SK-N-SH treated with all-trans-retinoic acid at 6 μM for 48 hours (cell line): ENCODE measurements at places on chromosomes 2 and 18.
A peak's percentile ranks its signal among the peaks of the same experiment; 100 is the strongest.

GRCh38 chr18:77366720-77367641 is 117.3 kb downstream of the GALR1 start:
- no peak for ATAC-seq

DNA sequence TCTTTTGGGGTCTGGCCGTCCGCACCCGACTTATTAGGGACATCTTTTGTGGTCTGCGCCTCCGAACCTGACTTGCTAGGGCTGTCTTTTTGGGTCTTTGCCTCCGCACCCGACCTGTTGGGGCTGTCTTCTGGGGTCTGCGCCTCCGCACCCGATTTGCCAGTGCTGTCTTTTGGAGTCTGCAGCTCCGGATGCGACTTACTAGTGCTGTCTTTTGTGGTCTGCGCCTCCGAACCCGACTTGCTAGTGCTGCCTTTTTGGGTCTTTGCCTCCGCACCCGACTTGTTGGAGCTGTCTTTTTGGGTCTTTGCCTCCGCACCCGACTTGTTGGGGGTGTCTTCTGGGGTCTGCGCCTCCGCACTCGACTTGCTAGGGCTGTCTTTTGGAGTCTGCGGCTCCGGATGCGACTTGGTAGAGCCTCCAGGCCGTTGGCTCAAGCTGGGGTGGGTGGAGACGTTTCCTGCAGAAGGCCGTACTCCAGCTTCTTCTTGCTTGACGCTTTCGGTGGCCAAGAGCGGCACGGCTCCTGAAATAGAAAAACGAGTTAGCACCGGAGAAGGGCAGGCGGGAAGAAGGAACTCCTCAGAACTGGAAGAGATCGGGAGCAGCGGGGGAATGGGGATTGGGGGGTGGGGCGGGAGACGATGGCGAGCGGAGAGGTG is 498 bp downstream of the TGOLN2 start:
- ATAC-seq, result peak; percentile 53

- no peak for ATAC-seq
Measured at GRCh38 chr18:68445136-68445535, 269.8 kb downstream of the TMX3 start.

DNA sequence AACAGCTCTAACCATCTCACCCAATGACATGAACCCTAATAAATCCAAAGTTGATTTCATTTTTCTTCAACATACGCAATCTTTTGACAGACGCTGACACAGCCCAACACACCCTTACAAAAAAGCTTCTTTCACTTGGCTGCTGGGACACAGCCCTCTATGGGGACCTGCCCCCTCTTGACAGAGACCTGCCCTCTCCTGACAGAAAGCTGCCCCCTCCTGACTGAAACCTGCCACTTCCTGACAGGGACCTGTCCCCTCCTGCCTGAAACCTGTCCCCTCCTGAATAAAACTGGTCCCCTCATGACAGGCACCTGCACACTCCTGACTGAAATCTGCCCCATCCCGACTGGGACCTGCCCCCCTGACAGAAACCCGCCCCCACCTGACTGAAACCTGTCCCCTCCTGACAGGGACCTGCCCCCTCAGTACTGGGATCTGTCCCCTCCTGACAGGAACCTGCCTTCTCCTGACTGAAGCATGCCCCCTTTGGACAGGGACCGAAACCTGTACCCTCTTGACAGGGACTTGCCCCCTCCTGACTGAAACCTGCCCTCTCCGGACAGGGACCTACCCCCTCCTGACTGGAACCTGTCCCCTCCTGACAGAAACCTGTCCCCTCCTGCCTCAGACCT is 87.9 kb downstream of the PXDN start:
- ATAC-seq, result no peak

- no peak for ATAC-seq
Measured at GRCh38 chr18:40079786-40080185, 1875.2 kb upstream of the PIK3C3 start.

DNA sequence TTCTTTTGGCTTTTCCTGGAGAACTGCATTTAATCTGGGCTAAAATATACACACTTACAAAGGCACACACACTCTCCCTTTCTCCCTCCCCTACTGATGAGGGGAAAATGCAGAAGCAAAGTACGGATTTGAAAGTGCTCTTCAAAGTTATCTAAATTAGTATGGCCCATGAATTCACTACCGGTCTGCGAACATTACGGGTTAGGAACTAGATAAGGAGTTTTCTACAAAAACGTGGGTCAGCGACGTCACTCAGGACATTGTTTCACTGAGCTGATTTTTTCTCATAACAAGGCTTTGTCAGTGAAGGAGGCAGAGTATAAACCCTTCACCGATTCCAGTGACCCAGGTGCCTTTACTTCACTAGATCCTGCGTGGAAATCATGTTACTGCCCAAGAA is 47.3 kb downstream of the COA5 start:
- ATAC-seq, result no peak

DNA sequence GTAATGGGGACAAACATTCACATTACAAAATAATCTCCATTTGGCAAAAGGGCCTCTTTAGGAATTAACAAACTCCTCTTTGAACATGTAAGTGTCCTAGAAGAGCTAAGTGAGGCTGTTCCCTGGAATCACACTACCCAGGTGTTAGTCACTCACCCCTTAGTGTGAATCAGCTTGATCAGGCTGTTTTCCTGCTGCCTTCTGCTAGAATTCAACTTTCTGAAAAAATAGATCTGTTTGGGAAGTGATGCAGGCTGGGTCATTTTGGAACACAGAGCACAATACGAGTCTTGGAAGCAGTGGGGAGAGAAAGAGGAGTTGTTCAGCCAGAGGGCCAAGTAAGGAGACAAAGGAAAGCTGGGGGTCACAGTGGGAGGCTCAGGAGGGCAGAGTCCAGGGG is 40.0 kb downstream of the TTC32 start:
- no peak for ATAC-seq

- no peak for ATAC-seq
Measured at GRCh38 chr2:120832296-120833070, 96.8 kb downstream of the GLI2 start.

DNA sequence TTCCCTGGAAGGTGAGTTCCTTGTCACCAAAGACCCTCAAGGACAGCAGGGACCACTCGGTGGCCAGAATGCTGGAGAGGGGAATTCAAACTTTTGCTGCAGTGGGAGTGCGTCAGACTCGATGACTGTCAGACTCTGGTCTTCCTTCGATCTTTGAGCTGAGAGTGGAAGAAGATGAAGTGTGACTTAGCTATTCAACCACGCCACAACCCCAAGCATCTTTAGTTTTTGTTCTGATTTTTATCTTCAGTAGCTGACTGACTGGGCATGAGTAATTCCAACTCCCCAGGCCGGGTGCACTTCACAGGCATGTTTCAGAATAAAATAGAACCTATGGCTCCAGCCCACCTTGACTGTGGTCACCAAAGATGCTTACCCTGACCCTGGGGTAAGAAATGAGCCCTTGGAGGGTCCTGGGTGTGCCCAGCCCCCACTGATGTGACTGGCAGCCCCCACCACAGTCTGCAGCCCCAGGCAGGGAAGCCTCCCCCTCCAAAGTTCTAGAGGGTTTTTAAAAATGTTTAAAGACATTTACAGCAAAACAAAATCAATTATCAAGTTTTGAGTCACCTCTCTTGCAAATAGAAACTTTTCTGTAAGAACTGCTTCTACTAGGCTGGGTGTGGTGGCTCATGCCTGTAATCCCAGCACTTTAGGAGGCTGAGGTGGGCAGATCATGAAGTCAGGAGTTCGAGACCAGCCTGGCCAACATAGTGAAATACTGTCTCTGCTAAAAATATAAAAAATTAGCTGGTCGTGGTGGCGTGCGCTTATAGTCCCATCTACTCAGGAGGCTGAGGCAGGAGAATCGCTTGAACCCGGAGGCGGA is 24.9 kb upstream of the YWHAQ start:
- peak; percentile 69 for ATAC-seq

GRCh38 chr2:1942146-1942545 is 197.8 kb upstream of the PXDN start:
- ATAC-seq, result no peak

DNA sequence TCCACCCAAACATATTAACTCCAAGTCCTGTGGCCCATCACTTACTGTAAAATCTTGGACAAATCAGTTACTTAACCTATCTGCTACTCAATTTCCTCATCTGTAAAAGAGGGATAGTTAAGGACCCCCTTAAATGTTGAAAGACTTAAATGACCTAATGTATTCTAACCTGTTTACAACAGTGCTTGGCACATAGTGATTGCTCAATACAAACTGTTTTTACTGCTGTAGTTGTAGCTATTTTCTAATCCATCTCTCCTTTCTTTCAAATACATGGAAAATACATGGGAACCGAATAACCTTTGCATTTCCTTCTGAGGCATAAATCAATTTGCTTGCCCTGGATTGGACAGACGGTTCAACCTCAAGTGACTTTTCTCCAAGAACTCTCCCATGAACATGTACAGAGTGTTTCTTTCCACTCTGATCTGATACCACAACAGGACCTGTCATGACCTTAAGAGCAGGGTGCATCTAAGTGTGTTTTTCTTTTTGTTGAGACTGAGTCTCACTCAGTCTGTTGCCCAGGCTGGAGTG is 2.7 kb downstream of the LNPK start:
- no peak for ATAC-seq

- no peak for ATAC-seq
Measured at GRCh38 chr18:40812981-40813515, 1142.0 kb upstream of the PIK3C3 start.

- no peak for ATAC-seq
Measured at GRCh38 chr18:46212398-46212797, 108.2 kb downstream of the HAUS1 start.

DNA sequence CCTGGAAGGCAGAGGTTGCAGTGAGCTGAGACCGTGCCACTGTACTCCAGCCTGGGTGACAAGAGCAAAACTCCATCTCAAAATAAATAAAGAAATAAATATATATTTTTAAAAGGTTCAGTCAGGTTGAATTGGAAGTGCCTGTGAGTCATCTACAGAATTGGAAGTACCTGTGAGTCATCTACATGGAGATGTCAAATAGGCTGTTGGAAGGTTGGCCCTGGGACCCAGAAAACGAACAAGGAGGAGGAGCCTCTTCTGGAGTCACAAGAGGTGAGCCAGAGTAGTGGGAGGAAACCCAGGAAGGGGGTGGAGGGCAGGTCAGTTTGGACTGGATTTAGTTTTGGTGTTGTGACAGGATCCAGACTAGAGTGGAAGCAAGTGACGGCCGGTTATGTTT is 15.2 kb upstream of the SCYGR1 start:
- ATAC-seq, result no peak

DNA sequence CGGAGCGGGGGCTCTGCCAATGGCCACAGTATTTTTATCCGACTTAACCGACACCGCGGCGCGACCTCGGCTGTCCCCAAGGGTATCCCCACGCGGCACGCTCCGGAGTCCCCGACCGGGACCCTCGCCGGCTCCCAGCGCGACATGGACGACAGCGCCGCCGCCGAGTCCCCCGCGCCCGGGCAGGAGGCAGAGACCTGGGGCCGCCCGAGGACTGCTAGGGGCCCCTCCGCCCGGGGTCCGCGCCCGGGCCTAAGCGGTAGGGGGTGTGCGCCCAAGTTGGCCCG is 468 bp downstream of the UXS1 start:
- no peak; the same call in 1 of the 3 replicates for ATAC-seq

- ATAC-seq, result peak; percentile 73
Measured at GRCh38 chr18:27005589-27005988, 140.1 kb upstream of the AQP4 start.

DNA sequence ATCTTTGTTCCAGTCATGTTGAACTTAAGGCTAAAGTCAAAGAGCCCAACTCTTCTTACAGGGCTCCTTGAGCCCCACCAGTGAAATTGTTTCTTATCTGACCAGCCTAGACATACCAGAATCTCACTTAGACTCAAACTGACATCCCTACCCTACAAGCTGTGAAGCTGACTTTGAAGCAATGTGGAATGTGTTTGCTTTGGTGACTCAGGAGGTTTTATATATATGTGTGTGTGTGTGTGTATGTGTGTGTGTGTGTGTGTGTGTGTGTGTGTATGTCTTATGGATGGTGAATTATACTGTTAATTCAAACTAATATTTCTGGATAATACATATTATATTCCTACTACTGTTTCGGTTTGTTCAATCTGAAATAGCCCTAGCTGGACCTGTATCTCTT is 67.3 kb downstream of the CAMKMT start:
- ATAC-seq, result no peak; the same call in 2 of the 3 replicates

DNA sequence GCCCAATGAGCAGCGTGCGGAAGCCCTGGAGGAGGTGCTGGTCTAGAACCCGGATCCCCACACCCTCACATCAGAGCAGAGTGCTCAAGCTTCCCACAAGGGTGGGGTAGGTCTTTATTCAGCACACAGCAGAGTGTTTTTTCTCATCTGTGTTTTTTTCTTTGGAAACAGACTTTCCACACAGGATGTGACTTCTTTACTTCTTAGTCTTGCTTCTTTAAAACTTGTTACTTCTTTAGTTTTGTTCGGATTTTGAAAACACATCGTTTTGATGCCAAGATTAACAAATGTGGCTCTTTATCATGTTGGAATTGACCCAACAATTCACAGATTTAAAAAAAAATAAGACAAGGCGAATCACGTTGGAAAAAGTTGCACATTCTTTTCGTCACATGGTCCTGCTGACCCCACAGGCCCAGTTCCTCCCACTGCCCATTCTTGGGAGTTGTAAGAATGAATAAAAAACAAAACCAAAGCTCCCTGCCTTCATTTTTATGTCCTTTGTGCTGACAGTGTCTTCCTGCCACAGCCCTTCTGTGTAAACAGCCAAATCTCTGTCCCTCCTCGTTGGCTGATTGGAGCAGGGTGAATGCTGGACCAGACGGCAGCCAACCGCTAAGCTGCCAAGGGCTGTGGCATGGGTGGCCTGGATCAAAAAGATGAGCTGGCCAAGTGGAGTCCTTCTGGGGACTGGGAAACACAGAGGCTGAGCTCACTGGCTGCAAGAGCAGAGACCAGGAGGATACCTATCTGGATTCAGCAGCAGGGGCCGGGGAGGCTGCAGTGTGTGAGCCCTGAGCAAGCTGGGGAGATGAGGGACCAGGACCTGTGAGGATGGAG is 81.6 kb downstream of the TWIST2 start:
- ATAC-seq, result peak; percentile 35; the same call in 1 of the 3 replicates

GRCh38 chr2:68849579-68850030 is 21.6 kb downstream of the BMP10 start:
- ATAC-seq, result no peak

- ATAC-seq, result no peak
Measured at GRCh38 chr2:174680221-174680620, 82.6 kb upstream of the WIPF1 start.

GRCh38 chr2:46818819-46819218 is 96.8 kb downstream of the MCFD2 start:
- no peak for ATAC-seq

- peak; percentile 85 for ATAC-seq
Measured at GRCh38 chr18:41347057-41347456, 608.0 kb upstream of the PIK3C3 start.

DNA sequence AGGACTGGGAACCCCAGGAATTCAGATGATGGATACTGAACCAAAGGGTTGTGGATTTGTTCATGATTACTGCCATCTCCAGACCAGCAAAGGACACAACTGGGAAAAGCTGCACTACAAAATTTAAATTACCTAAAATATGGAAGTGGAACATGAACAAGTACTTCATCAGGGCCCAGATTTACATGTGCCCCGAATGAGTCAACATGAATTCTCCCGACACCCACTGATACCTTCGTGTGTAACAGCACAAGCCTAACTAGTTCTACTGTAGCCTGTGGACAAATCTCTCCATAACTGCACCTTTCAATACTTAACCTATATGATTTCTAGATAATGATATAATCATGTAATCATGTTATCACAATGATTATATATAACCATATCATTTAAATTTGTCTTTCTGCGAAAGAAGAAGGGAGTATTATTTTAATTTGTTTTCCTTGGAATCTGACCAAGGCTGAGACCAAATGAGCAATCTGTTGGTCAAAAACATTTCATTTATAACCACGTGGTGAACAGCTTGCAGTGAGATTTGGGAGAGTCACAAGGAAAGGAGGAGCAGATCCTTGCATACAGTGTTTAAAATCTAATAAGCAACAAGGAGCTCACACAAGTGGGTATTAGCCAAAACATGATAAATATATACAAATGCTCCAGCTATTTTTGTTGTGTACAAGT is 70.5 kb downstream of the CACNB4 start:
- ATAC-seq, result no peak
